Activated CD4-positive, alpha-beta T cell treated with anti-CD3 and anti-CD28 coated beads, Interleukin-2, amount 50 U/mL, for 16 hours (primary cell): ENCODE measurements at places on chromosomes 13 and 19.
A peak's percentile ranks its signal among the peaks of the same experiment; 100 is the strongest.

GRCh38 chr19:5149932-5150901 is 181.3 kb downstream of the KDM4B start:
- no peak for DNase-seq

DNA sequence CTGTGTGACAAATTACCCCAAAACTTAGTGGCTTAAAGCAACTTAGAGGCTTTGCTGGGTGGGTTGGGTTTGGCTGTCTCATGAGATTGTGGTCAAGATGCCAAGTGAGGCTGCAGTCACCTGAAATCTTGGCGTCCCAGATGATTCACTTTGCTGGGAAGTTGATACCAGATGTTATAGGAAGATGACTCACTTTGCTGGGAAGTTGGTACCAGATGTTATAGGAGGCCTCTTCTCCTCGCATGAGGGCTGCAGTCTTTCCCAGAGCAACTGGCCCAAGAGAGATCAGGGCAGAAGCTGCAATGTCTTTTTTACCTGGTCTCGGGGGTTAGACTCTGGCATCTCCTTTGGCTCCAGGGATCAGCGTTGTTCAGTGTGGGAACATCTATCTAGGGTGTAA is 16.8 kb downstream of the TEX29 start:
- no peak for DNase-seq

GRCh38 chr19:12886651-12886968 is 391 bp downstream of the KLF1 start:
- no peak for DNase-seq

DNA sequence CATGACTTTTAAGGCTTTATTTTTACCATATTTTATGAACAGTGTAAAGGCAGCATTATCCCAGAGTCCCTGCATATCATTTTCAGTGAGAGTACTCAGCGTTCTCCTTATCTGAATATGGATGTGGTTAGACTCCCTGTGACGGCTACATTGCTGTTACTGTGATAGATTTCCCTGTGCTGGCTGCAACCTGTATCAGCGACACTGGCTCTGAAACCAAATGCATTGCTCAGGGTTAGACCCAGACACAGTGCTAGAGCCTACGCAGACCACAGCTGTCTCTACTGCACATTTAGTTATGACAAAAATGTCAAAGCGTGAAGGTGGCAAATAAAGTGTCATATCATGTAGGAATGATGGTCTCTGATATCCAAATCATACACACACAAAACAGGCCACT is 138.0 kb downstream of the ENOX1 start:
- DNase-seq, result no peak

- no peak for DNase-seq
Observed at GRCh38 chr19:11574689-11575088, 2.8 kb downstream of the ACP5 start.

- peak; percentile 27 for DNase-seq
Observed at GRCh38 chr19:42352301-42353259, 27.1 kb downstream of the MEGF8 start.

- no peak for DNase-seq
Observed at GRCh38 chr13:29893438-29893837, 43.0 kb upstream of the UBL3 start.

- DNase-seq, result no peak
Observed at GRCh38 chr13:37615276-37615675, 16.7 kb upstream of the POSTN start.

GRCh38 chr19:11797491-11797890 is 832 bp upstream of the ZNF491 start:
- peak; percentile 79 for DNase-seq
